ENCODE measurements at places on chromosomes 13 and 19.

GRCh38 chr13:106477303-106477702, 58.2 kb downstream of the EFNB2 start:
- DNase-seq, result no peak

- DNase-seq, result no peak
Observed at GRCh38 chr19:10452726-10453618, 32.6 kb downstream of the PDE4A start.

- no peak for DNase-seq
Observed at GRCh38 chr19:8254286-8255001, 45.3 kb downstream of the CERS4 start.

- DNase-seq, result no peak
Observed at GRCh38 chr13:32610538-32610937, 24.3 kb downstream of the PDS5B start.

DNA sequence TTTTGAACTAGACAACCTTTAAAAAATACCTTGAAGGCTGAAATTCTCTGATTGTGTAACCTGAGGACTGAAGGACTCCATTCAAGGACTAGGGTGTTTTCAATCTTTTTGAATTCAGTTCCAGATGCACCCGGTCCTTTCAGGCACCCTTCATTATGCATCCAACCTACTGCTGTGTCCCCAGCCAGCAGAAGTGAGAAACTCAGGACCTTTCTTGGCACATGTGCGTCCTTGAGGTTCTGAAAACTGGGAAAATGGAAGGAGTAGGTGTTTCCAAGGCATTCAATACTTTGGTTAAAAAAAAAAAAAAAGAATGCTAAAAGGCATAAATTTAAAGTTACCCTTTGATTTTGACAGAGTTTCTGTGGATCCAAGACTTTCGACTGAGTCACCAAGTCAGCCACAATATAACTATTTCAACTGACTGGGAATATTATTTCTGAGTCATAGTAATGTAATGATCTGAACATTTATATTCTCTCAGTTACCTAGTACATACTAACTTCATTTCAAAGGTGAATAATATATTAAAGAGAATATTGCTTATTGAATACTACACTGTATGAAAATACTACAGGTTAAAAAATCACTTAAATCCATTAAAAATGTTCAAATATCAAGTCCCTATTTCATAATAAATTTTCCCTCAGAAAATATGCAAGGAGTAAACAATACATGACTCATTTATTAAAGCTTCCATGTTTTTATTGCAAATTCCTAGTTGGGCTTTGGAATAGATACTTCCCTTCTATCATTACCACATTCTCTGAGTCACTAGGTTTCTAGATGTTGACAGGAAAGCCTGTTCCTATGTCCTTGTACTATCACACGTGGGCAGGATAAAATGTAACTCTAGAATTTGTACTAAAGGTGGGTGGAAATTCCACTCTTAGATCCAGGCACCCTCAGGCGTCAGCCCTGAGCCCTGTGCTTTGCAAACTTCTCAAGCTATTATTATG, 2.4 kb upstream of the ITGBL1 start:
- no peak for DNase-seq

DNA sequence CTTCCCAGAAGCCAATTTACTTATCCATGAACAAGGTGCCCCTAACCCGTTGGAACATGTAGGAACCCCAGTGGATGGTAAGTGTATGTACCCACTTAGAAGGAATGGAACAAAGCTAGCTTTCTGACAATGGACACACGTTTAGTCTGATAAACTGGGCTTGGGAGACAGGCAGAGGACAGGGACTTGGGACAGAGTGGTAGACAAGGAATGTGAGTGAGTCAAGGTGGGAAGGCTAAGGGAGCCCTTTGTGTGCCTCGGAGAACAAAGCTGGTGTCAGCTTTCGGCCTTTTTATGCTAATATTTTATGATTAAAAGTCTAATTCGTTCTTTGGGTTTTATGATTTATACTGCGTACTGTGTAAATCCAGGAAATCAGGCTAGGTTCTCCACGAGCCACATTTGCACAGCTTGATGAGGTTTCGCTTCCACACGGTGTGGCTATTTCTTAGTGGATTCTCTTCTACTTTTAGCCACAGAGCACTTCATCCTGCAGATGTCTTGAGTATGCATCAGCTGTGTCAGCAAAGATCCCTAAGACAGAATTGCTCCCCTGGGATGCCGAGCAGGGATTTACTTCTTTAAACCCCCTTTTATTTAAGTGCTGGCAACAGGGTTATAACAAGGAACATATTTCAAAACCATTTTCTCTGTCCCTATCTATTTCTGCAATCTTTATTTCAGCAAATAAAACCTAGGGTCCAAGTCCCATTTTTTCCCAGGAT, 258.5 kb downstream of the DLEU7 start:
- DNase-seq, result no peak

- no peak for DNase-seq
Observed at GRCh38 chr19:41601771-41602170, 25.1 kb downstream of the CEACAM4 start.

GRCh38 chr19:8367327-8368001, 3.5 kb downstream of the ANGPTL4 start:
- no peak for DNase-seq

GRCh38 chr13:81021284-81021840, 680.4 kb upstream of the SPRY2 start:
- no peak for DNase-seq

DNA sequence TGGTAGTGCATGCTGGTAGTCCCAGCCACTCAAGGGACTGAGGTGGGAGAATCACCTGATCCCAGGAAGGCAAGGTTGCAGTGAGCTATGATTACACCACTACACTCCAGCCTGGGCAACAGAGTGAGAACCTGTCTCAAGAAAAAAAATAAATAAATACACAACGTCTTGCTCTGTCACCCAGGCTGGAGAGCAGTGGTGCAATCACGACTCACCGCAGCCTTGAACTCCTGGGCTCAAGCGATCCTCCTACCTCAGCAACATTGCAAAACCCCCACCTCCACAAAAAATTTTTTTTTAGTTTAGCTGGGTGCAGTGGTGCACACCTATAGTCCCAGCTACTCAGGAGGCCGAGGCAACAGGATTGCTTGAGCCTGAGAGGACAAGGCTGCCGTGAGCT, 8.8 kb downstream of the TPM4 start:
- DNase-seq, result no peak

DNA sequence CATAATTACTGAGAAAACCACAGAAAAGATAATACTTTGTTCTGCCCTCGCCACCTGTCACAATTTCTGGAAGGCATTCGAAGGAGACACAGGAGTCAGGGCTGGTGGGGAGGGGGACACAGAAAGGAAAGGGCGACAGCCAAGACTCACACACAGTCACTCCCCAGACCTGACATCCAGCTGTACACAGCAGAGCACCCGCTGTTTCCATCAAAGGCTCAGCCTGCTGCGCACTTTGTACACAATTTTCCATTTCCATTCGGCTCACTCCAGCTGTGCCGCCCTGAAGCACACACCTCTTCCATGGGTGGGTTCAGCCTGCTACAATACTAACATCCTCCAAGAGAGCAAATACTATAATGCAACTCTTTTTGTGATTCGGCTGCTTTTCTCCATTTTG, 38.0 kb downstream of the STK24 start:
- DNase-seq, result no peak

GRCh38 chr13:108878732-108879131, 249.3 kb downstream of the MYO16 start:
- DNase-seq, result no peak

- no peak for DNase-seq
Observed at GRCh38 chr19:18763674-18764590, 27.2 kb downstream of the COMP start.

DNA sequence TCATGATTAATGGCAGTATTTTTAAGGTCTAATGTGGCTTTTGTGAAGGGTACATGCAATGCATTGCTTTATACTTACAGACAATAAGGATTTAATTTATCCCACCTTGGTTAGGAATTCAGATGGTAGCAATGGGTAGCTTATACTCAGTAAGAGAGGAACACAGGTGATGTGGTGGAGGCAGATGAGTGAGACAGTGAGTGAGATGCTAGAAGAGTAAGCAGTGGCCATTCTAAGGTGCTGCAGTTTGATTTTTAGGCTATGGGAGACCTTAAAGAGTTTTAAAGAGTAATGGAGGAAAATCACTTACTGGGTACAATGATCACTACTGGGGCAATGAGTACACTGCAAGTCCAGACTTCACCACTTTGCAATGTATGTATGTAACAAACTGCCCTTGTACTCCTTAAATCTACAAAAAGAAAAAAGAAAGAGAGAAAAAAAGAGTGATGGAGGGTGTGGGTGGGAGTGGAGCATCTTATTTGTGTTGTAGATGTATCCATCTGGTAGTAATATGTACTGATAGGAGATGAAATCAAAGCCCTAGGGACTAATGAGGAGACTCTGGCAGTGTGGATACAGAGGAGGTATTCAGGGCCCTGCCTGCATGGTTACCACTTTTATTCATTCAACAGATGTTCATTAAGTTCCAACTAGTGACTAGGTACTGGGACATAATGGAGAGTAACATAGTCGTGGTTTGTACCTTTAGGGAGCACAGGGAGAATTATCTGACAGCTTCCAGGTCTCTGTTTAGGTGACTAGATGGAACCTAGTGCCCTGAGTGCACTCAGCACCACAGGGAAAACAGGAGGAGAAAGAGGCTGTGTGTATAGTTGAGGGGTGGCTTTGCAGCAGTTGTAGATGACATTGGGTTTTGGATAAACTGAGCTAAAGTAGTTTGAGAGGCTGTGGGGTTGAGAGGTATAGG, 99.0 kb downstream of the GPC6 start:
- no peak for DNase-seq

DNA sequence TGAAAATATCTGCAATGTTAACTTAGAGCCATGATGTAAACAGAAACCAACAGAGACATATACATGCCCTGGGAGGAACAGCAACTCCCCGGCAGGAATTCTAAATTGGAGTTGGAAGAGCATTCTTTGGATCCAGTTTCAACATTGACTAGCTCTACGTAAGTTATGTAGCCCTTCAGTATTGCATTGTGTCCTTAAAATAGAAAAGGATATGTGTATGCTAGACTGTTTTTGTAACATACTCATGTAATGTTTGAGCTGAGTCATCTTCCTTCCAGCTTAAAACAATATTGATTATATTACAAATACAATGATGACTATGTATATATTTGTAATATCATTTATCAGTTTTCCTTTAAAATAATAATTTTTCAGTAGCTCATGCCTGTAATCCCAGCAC, 1422.2 kb upstream of the PCDH20 start:
- no peak for DNase-seq

DNA sequence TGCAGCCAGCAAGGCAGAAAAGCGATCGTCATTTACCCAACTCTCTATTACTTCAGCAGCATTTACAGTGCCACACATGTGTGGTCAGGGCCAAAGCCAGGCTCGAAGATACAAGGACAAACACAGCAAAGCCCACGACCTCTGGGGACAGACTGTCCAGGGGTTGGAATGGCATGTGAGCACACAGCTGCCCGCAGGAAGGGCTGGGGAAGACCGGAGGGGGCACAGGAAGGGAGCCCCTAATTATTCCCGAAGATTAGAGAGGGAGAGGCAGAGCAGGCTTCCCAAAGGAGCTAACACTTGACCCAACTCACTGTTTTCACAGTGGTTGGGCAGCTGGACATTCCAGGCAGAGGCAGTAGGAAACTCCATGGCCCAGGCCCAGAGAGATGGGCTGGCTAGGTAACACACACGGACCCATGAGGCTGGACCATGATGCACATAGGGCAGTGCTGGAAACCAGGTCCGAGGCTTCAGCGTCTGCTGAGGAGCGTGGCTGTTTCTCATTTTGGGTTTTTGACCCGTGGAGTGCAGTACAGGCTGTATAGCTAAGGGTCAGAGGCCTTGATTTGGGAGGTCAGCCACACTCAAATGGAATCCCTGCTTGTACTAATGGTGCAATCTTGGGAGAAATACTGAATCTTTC, 179.8 kb downstream of the FOXO1 start:
- DNase-seq, result no peak

DNA sequence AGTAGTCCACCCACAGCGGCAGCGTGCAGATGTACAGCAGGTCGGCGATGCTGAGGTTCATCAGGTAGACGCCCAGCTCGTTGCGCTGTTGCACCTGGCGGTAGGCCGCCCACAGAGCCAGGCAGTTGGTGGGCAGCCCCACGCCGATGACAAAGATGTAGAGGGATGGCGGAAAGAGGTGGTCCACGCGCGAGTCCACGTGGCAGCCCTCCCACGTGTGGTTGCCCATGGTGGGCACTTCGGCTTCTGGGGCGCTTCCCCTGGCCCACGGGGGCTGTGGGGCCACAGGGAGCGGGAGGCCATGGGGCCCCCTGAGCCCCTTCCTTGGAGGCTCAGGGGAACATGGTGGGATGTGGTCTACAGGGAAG, 7.0 kb upstream of the OPA3 start:
- no peak for DNase-seq

- DNase-seq, result no peak
Observed at GRCh38 chr13:27971776-27972477, 2.8 kb upstream of the CDX2 start.

- no peak for DNase-seq
Observed at GRCh38 chr13:85093808-85094207, 705.4 kb downstream of the SLITRK6 start.

GRCh38 chr19:51259348-51260245, 8.7 kb downstream of the SIGLECL1 start:
- peak; percentile 28 for DNase-seq

- DNase-seq, result no peak
Observed at GRCh38 chr13:78841358-78841963, 182.5 kb upstream of the OBI1 start.

- no peak for DNase-seq
Observed at GRCh38 chr19:3605770-3606169, 905 bp downstream of the TBXA2R start.

Measured in CD4-positive, alpha-beta T cell treated with Interleukin-6 at 100 ng/mL for 8 hours (primary cell).